Tibial nerve (tissue), 4 donors: ENCODE measurements at places on chromosomes 5 and 9.

DNA sequence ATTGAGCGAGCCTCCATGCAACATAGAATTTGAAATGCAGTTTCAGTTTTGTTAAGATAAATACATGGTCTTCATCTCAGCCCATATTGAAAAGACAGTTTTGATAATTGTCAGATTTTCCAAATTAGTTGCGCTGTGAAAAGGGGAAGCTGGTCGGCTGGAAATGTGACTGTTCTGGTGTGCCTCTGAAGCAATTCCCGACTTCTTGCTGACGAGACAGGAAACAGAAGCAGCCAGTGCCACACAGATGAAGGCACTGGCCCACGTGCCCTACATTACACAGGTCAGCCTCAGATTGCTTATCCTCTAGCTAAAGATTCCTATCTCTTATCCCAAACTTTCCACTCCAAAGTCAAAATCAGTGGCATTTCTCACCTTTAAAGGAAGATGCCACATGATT, 214.1 kb upstream of the TLE4 start:
- no peaks in the 10 kb centered on the region for H3K36me3 ChIP-seq
- no peaks in the 10 kb centered on the region for H3K27me3 ChIP-seq
- no peak overlapping the region for H3K27ac ChIP-seq

DNA sequence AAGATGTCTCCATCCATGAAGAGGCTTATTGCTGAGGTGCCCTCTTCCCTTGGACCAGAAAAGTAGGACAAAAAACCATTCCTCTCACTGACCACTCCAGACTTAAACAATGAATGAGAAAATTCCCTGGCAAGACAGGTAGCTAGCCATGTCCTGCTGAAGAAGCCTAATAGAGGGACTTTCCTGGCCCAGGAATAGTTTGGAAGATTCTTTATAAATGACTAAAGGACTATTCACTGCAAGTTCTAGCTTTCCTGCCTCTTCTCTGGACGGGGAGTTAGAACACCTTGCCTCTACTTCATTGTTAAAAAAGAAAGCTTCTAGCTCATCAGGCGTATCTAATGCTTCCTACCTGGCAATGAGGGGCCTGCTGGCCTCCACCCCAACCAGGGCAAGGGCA, 153.6 kb downstream of the NR3C1 start:
- DNase-seq, result no peak
- no peak overlapping the region for H3K27ac ChIP-seq
- H3K4me3 ChIP-seq, result no peak overlapping the region
- H3K36me3 ChIP-seq, result no peaks in the 10 kb centered on the region
- H3K4me1 ChIP-seq, result no peaks in the 10 kb centered on the region

GRCh38 chr5:133444711-133445110, 167.6 kb downstream of the FSTL4 start:
- no peaks in the 10 kb centered on the region for H3K4me1 ChIP-seq
- no peak overlapping the region for H3K4me3 ChIP-seq
- DNase-seq, result no peak

GRCh38 chr5:134406390-134406789, 5.3 kb downstream of the CDKN2AIPNL start:
- no peak for DNase-seq
- no peaks in the 10 kb centered on the region for H3K36me3 ChIP-seq
- H3K27ac ChIP-seq, result no peak overlapping the region
- no peaks in the 10 kb centered on the region for H3K27me3 ChIP-seq
- no peak overlapping the region for H3K4me3 ChIP-seq

DNA sequence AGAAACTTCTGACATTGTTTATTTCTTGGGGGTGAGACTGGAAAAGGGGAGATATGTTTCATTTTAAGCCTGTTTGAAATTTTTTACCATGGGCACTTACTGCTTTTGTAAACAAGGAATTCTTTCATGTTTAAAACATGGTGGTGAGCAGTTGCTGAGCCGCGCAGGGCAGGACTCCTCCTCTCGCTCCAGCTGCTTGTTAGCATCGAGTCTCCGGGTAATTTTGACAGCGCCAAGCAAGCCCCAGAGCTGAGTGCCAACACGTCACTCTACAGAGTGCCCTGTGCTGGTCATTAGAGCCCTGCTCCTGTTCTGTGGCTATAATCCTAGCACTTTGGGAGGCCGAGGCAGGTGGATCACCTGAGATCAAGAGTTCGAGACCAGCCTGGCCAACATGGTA, 116.5 kb upstream of the MSX2 start:
- H3K27me3 ChIP-seq, result no peaks in the 10 kb centered on the region
- no peak for DNase-seq
- H3K4me1 ChIP-seq, result no peaks in the 10 kb centered on the region
- H3K4me3 ChIP-seq, result no peak overlapping the region
- H3K27ac ChIP-seq, result no peak overlapping the region
